ENCODE measurements at places on chromosomes 3 and 15. TPM values are rescaled to one million over a fixed set of nuclear protein-coding genes. Genes with fewer than 3 reads are reported as not detected.

The ITPKA gene
- 0.28 TPM for total RNA-seq

The GHSR gene
- total RNA-seq: not detected

The ADPRH gene
- total RNA-seq: 5.6 TPM

The PAK2 gene
- total RNA-seq: 33.2 TPM

The ZDHHC19 gene
- total RNA-seq: not detected

The DAZL gene
- not detected for total RNA-seq

The PAK6 gene
- 0.56 TPM for total RNA-seq

The PLA2G4F gene
- total RNA-seq: not detected

The ARL14 gene
- total RNA-seq: not detected

The CDHR4 gene
- not detected for total RNA-seq

The USP50 gene
- not detected for total RNA-seq

The ISY1 gene
- 35.5 TPM for total RNA-seq

The ROBO2 gene
- under 0.01 TPM for total RNA-seq

The HDDC3 gene
- total RNA-seq: 21.5 TPM

The CNTN3 gene
- 0.96 TPM for total RNA-seq

The AMT gene
- total RNA-seq: 0.85 TPM
